ENCODE measurements at places on chromosomes 16 and 17. TPM values are rescaled to one million over a fixed set of nuclear protein-coding genes. Genes with fewer than 3 reads are reported as not detected.

The MYH13 gene
- total RNA-seq = not detected

The HOXB6 gene
- not detected for total RNA-seq

The TVP23A gene
- not detected for total RNA-seq

The MYH3 gene
- 0.68 TPM for total RNA-seq

The MT1A gene
- not detected for total RNA-seq

The CIBAR2 gene
- total RNA-seq = not detected

The TMEM238L gene
- total RNA-seq = not detected

The SPNS2 gene
- total RNA-seq = 14.7 TPM

The PSMC3IP gene
- total RNA-seq = 1.4 TPM

The ZP2 gene
- total RNA-seq = not detected
